Activated CD8-positive, alpha-beta memory T cell treated with anti-CD3 and anti-CD28 coated beads for 1 hour (primary cell): ENCODE measurements at places on chromosomes 5 and 9.

- DNase-seq, result no peak
Observed at GRCh38 chr9:93617273-93617672, 40.9 kb downstream of the PHF2 start.

- no peak for DNase-seq
Observed at GRCh38 chr9:130111786-130112537, 58.3 kb downstream of the GPR107 start.

DNA sequence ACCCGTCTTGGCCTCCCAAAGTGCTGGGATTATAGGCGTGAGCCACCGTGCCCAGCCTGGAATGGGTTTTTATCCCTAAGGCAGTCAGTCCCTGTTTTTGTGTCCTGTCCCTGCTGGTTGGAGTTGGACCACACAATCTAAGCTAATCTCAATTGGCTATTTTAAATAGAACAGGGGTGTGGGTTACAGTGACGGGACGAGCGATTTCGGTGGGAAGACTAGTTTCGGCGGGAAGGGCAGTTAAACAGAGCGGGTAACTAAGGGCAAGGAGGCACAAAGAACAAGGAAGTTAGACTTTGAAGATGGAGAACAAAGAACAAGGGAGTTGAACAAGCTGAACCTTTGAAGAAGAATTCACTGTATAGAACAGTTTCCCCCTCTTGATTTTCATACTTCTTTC lies 1.4 kb downstream of the GTF3C5 start:
- no peak for DNase-seq

GRCh38 chr9:114214686-114215414 lies 59.5 kb downstream of the COL27A1 start:
- no peak for DNase-seq

DNA sequence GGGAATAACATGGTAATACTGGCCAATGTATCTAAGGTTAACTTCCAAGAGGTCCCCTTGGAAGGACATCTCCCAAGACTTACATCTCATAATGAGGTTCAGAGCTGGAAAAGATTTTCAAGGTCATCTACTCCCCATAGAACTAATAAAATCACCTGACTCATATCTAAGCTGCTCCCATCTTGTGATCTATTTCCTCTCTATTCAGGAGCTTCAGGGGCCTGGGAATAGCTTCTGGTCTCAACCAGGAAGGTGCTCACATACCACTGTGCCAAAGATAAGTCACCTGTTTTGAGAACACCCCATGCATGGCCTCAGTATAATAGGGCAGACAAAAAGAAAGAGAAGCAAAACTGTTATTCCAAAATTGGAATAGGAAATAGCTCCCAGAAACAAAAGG lies 74.2 kb downstream of the OXCT1 start:
- no peak for DNase-seq

DNA sequence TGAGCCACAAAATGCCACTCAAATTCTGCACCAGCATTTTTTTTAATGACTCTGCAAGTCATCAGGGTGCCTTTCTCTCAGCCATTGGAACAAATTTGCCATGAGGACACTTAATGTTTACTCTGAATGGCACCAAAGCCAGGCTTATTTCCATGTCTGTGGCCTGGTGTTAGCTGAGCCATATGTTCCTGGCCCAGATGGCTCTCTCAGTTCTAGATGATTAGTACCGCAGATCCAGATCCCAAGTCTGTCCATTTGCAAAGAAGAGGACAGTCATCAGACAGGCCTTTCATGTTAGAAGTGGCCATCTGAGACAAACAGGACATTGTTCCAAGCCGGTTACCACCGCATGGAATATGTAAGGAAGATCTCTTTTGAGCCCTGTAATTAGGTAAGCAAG lies 70.3 kb downstream of the INSYN2B start:
- DNase-seq, result no peak

DNA sequence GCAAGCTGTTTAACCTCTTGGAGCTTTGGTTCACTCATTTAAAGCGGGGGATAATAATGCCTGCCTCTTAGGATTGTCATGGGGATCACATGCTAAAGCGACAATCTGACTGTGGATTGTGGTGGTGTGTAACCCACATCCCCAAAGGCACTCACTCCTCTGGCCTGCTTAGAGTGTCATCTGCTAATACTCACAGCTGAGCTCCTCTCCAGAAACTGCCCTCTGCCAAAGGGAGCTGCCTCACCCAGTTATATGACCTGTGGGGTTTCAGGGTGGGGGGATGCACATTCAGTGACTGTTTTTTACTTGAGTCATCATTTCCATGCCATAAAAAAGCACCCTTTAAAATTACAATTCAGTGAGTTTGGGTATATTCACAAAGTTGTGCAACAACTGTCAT lies 110.0 kb upstream of the SPOCK1 start:
- DNase-seq, result no peak

GRCh38 chr5:141623611-141624010 lies 4.8 kb upstream of the DIAPH1 start:
- no peak for DNase-seq

- DNase-seq, result no peak
Observed at GRCh38 chr9:97508852-97509251, 7.4 kb downstream of the TMOD1 start.

DNA sequence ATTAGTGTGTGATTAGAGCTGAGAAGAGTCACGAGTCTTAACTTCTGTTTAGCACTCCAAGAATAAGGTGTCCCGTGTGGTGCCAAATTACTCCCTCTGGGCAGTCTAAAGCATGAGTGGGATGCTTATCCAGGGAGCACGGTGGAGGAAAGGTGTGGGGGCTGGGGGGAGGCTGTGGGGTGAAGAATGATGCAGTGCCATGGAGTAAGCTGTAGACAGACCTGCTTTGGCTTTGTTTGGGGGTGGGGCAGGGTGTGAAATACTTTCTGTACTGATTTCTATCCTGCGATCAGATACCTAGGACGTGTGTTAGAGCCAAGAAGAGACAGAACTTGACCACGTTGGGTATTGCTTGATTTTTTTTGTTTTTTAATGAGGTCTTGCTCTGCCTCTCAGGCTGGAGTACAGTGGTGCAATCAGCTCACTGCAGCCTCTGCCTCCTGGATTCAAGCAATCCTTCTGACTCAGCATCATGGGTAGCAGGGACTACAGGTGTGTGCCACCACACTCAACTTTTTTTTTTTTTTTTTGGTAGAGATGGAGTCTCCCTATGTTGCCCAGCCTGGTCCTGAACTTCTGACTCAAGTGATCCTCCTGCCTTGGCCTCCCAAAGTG lies 232.8 kb downstream of the MAN2A1 start:
- DNase-seq, result no peak
